ENCODE measurements at places on chromosomes 3 and 15.

DNA sequence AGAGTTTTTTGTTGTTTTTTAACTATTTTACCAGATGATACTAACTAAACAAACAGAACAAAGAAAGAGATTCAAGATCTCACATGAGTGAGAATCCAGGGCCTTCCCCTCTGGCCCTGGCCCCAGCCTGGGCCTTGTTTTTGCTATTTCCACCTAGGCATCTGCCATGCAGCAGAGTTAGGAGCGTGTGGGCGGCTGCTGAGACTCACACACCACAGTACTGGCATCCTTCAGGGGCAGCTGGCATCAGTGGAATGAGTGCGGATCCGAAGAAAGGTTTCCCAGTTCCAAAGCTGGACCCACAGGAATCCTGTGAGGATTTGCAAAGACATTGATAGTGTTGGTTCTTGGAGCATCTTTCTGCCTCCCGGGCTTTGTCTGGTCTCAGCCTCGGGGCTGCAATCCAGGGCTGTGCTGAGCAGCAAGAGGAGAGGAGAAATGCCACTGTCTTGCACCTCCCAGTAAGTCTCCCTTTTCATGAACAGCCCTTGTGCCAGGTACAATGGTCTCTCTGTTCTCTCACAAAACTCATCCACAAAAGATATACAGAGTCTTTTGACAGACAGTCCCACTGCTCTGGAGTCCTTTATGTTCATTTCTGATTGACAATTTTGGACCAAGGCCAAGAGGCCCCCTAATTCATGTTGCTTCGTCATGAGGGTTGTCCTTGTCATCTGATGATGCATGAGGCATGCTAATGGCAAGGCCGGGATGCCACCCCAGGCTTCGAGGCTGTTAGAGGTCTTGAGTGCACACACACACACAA, 46.6 kb downstream of the APH1B start:
- no peak for DNase-seq

GRCh38 chr3:35678643-35679161, 39.4 kb downstream of the ARPP21 start:
- DNase-seq, result no peak

- DNase-seq, result no peak
Measured at GRCh38 chr15:91790836-91791235, 62.7 kb upstream of the SLCO3A1 start.

DNA sequence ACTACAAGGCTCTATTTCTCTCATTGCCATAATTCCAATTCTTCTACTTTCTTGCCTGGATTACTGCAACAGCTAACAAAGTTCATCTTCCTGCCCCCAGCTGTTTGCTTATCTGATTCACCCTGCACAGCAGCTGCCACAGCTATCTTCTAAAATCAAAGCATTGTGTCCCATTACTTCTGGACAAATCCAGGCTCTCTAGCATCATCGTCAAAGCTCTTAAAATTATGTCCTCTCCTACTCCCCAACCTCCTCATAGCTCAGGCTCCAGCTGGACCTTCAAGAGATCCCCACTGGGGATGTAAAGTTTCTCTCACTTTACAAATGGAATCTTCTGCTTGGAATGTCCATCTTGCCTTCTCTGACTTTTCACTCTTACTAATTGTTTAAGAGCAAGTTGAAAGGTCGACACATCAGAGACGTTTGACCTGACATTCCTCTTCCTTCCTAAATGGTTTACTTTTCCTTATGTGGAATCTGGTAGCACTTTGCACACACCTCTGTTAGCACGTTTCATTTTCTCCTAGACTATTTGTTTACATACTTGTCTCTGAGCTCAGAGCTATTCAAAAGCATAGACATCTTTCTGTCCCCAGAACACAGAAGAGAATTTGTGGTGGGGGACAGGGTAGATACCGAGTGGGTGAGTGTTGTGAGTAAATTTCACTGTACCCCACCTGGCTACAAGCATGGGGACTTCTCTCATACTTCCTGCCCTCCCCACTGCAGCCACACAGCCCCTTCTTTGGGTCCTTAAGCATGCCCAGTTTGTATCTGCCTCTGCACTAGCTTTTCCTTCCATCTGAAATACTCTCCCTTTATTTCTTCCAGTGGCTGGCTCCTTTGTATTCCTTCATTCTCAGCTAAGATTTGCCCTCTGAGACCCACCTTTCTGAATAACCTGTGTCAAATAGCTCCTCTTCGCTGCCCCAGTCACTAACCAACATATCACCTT, 77.9 kb downstream of the SERPINI1 start:
- no peak for DNase-seq

- DNase-seq, result no peak
Measured at GRCh38 chr3:45487508-45487907, 99.1 kb downstream of the LARS2 start.

DNA sequence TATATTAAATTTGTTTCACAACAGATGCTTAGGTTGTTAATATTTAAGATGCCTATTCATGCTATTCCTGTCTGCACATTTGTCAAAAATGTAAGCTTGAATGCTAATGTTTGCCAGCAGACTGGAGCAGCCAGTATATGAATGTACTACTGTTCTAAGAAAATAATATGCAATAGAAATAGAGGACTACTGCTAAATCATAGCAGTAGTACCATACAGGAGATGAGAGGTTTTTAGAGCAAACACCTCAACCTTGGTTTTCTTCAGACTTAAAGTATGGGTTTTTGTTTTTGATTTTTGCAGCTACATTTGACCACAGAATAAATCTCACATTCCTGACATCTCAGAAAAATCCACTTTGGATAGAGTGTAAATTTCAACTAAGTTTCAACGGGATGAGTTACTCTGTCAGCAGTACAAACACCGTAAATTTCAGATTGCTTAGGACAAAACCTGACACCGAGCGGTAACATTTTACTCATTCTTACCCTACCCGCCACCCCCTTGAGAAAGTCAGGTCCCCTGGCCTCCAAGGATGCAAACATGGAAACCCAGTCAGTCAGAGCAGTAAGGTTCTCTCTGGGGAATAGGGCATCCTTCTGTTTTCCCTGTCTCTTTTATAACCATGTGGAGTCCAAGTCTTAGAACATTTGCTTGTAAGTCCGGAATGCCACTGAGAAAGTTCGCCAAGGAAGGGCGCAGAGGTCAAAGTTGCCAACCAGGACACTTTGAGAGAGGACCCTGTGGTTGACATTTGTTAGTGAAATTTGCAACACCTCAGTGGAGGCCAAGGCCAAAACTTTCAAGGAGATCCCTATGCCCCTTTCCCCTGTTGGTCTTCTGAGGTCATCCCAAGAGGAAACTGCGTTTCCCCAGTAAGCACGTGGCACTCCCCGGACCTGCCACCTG, 17.9 kb upstream of the SATB1 start:
- no peak for DNase-seq

DNA sequence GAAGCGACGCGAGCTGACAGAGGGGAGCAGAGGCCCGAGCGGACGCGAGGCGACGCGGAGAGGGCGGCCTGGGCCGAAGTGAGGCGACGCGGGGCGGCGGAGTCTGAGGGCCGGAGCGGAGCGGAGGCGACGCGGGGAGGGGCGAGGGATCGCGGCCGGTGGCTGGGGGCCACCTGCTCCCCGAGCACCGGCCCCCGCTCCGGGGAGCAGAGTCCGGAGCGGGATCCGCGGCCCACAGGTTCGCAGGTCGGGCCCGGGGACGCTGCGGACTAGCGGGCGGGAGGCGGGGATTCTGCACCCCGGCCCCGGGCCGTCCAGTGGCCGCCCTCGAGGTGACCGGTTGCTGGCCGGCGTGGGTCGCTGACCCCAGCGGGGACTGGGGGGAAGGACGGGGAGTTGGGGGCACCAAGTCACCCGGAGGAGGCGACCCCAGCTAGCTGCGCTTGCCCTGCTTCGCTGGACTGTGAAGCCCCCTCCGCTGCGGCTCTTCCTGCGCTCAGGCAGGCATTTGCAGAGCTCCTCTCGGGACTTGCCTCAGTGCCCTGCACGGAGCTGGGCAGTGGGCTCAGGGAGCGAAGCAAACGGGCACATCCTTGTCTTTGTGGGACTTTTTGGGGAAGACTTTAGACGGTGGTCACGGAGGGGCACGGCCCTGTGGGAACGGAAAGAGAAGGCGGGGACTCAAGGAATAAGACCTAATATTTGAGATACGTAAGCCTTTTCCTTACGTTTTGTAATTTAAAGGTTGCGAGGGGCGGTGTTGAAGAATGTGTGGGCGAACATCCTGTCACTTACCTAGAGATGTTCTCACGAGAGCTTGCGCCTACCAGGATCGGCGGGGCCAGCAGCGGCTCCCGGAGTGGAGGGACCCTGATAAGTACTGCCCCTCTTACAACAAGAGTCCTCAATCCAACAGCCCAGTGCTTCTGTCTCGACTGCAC, 566 bp downstream of the HMCES start:
- DNase-seq, result no peak

GRCh38 chr15:58096529-58097084, 31.1 kb upstream of the ALDH1A2 start:
- DNase-seq, result no peak

GRCh38 chr3:53074761-53075742, 29.2 kb upstream of the SFMBT1 start:
- peak; percentile 36 for DNase-seq

GRCh38 chr15:43126356-43126755, 7.0 kb upstream of the TMEM62 start:
- no peak for DNase-seq

DNA sequence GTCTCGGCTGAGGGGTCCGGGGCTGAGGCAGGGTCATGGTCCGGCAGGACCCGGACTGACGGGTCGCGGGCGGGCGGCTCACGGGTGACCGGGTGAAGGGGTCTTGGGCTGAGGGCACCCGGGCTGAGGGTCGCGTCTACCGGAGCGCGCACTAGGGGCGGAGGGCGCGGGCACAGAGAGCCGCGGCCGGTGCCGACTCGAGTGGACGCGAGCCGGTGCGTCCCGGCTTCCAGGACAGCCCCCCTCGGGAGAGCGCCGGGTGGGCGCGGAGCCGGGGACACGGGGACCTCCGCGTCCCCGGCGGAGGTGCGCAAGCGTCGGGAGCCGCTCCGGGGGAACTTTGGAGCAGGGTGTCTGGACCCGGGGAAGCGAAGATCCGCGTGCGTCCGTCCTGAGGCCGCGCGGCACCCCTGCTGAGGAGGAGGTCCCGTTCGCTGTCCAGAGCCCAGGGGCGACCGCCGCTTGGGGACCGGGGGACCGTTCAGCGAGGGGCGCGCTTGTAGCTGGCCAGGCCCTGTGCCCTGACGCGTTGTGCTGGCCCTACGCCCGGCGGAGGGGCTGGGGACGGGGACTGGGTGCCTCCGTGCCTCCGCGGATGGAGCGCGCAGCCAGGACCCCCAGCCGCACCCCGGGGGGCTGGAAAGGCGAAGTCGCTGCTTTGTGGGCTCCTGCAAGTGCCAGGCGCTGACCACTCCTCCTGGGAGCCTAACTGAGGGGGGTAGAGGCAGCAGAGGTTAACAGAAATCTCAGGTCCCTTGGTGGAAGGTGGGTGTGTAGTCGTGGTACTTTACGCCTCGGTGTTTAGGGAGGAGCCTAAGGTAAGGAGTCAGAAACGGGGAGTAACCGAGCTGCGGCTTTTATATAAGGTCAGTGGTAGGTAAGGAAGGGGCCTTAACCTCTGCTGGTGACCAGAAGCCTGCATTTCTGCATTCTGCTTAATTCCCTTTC, at the start of gene PPARG:
TSS of gene PPARG (plus strand) at position 889 of the 948 bp plus-strand sequence. CDS start 90,642 bp downstream, outside the sequence.
- no peak for DNase-seq

- no peak for DNase-seq
Measured at GRCh38 chr3:5431811-5432378, 244.4 kb downstream of the EDEM1 start.

GRCh38 chr3:150292891-150293290, 115.2 kb upstream of the TSC22D2 start:
- DNase-seq, result no peak

- DNase-seq, result no peak
Measured at GRCh38 chr3:45571216-45571615, 23.3 kb upstream of the LIMD1 start.

- DNase-seq, result no peak
Measured at GRCh38 chr3:43582866-43583265, 38.9 kb downstream of the ANO10 start.

DNA sequence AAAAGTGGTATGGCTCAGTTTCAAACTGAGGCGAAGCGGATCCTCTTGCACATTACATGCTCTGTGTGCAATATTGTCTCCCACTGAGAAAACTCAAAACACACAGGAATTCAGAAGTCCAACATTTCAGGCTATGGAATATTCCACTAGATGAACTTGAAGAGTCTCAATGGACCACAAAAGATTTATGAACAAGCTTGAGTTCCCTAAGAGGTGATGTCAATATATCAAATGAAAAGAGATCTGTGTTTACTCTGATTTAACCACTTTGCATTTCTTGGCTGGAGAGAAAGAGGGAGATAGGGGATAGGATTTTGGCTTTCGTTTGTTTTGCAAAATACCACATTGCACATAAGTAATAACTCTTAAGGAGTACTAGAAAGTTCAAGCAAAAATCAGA, 20.3 kb downstream of the PDZRN3 start:
- no peak for DNase-seq

GRCh38 chr3:120352017-120352416, 2.9 kb upstream of the LRRC58 start:
- no peak for DNase-seq
